Stimulated activated CD4-positive, alpha-beta T cell treated with anti-CD3 and anti-CD28 coated beads, Interleukin-15, amount 100 ng/mL, for 1 hour (primary cell): ENCODE measurements at places on chromosomes 7 and 10.

GRCh38 chr10:8051851-8052257, 2.6 kb upstream of the GATA3 start:
- DNase-seq, result no peak

GRCh38 chr10:76397181-76398042, 966.0 kb downstream of the LRMDA start:
- DNase-seq, result no peak

GRCh38 chr7:105786520-105787470, 89.6 kb downstream of the ATXN7L1 start:
- no peak for DNase-seq

DNA sequence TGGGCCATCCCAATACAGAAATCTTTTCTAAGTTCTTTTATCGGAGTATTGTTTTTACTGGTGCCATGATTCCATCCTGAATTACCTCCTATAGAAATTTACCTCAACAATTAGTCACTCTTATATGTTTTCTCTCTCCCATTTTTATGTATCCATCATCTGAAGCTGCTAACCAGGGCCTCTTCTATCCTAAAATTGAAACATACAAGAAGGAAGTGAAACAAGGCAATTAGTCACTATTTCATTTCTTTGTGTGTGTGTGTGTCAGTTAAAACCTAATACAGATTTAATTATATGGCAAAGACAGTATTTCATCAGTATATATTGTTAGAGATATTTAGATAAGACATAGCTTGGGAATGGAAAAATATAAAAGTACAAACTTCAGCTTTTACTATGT, 148.4 kb upstream of the AHR start:
- no peak for DNase-seq

DNA sequence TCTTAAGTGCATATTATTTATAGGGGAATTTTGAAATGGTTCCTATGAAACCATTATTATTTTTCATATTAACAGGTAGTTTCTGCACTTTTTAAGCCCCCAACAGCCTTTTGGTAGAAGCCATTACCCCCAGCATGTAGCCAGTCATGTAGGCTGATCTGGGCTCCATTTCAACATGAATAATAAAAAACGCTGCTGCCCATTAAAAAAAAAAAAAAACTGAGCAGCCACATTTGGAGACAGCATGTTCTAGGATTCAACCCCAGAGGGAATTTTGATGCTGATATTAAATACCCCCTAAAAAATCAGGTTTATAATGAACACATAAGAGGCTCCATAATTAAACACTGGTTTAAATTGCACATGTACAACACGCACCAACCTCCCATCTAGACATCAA, 181.3 kb downstream of the RTKN2 start:
- DNase-seq, result no peak

DNA sequence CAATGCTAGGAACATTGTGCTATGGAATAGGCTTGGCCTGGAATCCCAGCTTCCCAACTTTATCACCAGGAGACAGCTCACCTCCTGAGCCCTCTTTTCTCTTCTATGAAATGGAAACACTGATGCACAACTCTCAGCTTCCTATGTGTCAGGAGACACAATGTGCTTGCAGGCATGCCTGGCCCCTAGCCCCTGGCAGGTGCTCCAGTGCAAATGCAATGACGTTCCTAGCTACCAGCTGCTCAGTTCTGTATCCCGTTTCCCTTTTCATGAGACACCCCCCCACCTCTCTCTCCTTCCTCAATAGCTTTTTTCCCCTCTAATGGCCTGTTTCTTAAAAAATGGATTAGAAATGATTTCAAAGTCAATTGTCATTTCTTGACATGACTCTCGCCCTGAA, 30.7 kb downstream of the HABP2 start:
- DNase-seq, result no peak

GRCh38 chr10:113927440-113927839, 73.0 kb downstream of the NHLRC2 start:
- DNase-seq, result no peak

- DNase-seq, result no peak
Measured at GRCh38 chr10:96411716-96412320, 53.0 kb upstream of the OPALIN start.

DNA sequence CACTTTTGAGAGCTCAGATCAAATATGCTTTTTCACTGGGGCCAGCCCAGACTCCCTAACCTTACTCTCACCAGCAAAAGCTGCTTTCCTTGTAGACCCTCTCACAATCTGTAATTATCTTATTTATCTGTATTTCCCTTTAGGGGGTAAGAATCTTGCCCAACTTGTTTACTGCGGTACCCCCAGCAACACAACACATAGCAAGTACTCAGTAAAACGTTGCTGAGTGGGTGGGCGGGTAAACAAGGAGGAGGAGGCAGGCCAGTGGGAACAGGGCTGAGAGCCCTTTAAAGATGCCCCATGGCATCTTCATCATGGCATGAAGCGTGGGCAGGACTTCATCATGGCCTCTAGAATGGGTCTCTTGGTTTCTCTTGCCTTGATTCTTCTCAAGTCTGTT, 64.2 kb downstream of the SORBS1 start:
- DNase-seq, result no peak

DNA sequence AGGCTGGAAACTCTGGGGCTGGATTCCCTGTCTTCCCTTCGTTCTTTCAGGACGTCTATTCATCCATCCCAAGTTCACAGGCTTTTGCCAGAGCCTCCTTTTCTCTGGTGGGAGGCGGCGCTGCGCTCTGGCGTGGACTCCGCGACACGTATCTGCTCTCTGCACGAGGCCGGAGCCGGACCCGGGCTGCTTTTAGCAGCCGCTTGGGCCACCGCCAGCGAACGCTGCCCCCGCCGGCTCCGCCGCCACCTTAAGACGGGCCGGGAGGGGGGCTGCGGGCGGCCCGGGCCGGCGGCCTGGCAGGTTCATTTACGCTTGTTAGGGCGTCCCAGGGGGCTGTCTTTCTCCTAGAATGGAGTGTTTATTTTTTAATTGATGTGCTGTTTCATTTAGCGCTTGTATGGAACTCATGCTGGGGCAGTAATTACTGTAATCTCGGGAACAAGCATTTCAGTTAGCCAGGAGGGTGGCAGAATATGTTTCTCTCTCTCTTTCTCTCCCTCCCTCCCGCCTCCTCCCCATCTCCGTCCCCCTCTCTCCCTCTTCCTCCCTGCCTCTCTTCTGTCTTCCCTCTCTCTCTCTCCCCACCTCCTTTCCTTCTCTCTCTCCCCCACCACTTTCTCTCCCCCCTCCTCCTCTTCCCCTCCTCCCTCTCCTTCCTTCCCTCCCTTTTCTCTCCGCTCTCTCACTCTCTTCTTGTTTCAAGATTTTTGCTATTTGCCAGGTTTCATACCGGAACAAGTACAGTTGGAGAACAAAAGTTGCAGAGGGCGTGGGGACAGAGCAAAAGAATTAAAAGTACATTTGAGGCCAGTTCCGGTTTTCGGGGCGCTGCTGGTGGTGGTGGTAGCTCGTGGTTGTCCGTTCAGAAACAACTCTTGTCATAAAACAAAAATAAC, 1.3 kb upstream of the FZD8 start:
- DNase-seq, result no peak

- no peak for DNase-seq
Measured at GRCh38 chr10:45249978-45250693, 65.3 kb downstream of the OR13A1 start.

DNA sequence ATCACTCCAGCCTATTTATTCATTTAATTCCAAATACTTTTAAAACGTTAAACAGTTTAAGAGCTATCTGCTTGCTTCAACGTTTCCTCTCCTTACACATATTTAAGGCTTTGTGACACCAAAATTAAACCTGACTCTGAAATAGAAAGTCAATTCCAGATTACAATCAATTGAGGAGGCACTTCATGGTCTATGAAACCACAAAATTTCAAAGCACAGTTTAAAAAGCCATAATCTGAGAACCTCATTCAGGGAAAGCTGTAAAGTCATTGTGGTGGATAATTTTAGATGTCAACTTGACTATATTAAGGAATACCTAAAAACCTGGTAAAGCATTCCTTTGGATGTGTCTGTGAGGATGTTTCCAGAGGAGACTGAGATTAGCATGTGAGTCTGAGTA, 6.2 kb downstream of the SNX13 start:
- no peak for DNase-seq

- no peak for DNase-seq
Measured at GRCh38 chr7:2799253-2799652, 44.9 kb downstream of the GNA12 start.

DNA sequence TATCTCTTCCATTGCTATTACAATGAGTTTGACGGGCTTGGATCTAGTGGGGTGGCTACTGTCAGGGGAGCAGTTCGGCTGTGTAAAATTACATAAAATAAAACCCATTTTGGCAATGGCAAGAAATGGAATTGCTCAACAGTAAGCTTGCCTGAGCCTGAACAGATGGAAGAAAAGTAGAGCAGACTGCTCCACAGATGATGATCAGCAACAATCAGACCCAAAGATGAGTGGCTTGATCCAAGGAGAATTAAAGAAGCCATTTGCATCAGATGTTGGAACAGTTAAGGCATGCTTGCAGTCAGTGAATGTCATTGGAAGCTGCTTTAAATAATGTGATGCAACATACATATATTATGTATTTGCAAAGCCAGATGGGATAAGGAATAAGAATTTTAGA, 256.6 kb upstream of the SMIM30 start:
- DNase-seq, result no peak

DNA sequence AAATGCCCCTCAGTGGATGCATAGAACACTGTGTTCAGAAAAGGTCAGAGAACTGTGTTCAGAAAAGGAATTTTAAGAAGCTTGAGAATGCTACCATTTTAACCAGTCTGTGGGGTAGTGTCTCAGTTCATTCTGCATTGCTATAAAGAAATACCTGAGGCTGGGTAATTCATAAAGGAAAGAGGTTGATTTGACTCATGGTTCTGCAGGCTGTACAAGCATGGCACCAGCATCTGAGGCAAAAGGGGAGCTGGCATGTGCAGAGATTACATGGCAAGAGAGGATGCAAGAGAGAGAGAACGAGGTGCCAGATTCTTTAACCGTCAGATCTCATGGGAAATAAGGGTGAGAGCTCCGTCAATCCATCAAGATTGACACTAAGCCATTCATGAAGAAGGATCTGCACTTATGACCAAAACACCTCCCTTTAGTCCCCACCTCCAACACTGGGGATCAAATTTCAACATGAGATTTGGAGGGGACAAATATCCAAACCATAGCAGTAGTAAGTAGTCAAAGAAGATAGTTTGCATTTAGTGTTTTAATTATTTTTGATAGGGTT, 119.8 kb downstream of the FAM107B start:
- DNase-seq, result no peak

DNA sequence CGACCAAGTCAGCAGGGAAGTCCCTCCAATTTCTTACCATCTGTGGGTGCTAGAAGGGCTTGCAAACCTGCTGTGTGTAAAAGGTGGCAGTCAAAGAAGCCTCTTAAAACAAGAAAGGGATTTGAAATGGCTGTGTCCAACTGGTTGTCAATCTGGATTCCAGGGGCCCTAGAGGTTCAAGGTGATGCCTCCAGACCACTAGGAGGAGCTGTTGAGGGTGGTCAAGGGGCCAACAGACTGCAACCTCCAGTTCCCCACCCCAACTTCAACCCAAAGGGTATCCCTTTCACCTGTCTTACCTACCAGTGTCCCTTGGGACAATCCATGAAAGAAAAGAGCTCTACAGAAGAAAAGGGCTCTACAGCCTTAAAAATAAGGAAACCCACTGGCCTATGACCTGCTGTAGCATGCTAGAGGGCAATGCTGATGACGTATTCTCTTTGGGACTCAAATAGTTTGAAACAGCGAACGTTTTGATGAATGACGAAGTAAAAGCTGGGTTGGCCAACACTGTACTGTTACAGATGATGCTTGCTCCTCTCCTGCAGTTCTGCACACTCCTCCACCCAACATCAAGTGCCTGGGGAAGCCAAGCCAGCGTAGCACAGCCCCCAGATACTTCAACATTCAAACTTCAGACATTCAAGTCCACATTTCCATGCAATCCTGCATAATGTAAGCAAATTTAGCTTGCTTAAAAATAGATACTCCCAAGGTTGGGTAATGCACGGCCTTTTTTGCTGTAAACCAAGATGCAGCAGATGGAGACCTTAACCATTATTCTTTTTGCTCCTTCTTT, 45.9 kb upstream of the WDR11 start:
- DNase-seq, result no peak

GRCh38 chr10:18455086-18455884, 196.1 kb downstream of the NSUN6 start:
- no peak for DNase-seq
